BE2C (cell line): ENCODE measurements at places on chromosomes 1 and 21.

- no peak for DNase-seq
These were observed 37.8 kb upstream of the PRSS38 start for GRCh38 chr1:227777646-227778045.

DNA sequence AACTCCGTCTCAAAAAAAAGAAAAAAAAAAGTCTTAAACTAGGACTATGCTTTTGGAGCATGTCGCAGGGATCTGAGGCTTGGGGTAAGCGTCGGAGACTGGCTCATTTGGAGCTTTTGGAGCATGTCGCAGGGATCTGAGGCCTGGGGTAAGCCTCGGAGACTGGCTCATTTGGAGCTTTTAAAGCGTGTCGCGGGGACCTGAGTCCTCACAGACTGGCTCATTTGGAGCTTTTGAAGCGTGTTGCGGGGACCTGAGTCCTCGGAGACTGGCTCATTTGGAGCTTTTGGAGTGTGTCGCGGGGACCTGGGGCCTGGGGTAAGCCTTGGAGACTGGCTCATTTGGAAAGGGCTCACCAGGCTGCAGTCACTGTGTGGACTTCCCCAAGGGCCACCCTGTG lies 13.6 kb upstream of the TSPEAR start:
- no peak for DNase-seq

DNA sequence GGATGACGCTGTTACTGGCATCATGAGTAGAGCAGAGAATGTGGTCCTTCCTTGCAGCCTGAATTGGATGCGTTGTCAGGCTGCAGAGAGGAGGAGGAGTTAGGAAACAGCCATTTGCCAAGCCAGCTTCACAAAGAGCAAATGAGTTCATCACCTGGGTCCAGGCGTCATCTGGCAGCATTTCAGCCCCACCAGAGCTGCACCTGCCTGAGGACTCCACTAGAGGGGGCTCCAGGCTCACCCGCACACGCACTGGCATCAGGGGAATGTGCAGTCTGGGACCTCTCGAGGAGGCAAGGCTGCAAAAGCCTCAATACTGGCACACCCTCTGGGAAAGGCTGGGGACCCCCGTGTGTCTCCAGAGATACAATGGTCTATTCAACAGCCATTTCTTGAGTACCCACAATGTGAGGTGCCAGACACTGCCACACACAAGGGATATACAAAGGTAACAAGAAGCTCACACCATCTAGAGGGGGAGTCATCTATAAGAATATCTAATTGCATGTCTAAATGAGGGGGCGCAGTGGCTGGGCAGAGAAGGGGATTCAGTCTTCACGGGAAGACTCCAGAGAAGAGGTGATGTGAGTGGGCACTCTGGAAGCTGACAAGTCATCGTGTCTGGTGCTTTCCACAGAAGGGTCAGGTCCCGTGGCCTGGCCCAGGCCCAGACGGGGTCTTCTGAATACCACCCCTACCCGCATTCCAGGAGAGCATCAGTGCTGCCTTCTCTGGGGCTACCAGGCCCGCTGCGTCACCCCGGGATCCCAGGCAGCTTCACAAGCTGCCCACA lies 53.5 kb upstream of the CNTN2 start:
- peak; percentile 77 for DNase-seq

- no peak for DNase-seq
These were observed 43.0 kb downstream of the PCNT start for GRCh38 chr21:46366966-46367365.

GRCh38 chr1:87834941-87835340 lies 506.3 kb downstream of the LMO4 start:
- no peak for DNase-seq

- DNase-seq: no peak
These were observed 80.6 kb downstream of the ERG start for GRCh38 chr21:38417726-38418125.

DNA sequence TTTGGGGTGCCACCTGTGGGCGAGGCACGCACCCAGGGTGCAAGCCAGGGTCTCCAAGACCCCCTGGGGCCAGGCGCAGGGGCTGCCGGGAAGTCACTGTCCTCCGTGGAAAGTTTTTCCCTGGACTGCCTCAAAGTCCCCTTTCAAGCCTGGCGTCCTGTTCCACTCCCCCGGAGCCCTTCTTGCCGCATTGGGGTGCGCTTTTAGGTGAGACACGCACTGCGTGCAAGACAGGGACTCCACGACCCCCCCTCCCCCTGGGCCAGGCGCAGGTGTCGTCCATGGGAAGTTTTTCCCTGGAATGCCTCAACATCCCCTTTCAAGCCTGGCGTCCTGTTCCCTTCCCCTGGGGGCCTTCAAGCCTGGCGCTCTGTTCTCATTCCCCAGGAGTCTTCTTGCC lies 137.1 kb downstream of the LIPI start:
- DNase-seq: no peak

GRCh38 chr1:19662313-19662712 lies 2.4 kb upstream of the HTR6 start:
- no peak for DNase-seq

GRCh38 chr1:198880397-198880796 lies 241.6 kb downstream of the PTPRC start:
- DNase-seq: no peak

- DNase-seq: no peak
These were observed 42.0 kb downstream of the ADSS2 start for GRCh38 chr1:244409701-244410100.

DNA sequence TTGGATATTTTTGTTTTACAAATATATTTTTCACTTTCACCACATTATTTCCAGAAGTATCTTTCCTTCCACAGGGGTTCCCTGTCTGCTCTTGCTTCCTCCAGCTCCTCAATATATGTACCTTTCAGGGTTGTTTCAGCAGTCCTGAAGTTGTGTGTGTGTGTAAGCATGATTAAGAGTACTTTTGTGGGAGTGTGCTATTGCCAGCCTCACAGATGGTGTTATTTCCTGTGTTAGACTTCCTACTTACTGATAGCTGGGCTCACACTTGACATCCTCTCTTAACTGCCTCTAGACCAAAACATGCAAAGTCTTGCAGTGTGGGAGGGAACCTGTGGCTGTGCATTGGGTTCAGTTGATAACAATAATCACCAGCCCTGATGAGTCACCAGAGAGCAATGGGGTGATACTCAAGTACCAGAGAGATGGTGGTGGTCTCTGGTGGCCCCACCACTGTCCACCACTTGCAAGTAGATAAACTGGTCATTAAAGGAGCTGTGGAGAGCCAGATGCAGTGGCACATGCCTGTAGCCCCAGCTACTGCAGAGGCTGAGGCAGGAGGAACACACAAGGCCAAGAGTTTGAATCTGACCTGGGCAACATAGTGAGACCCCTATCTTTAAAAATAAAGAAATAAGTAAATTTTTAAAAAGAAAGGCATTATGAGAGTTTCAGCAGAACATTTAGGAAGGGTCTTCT lies 126.7 kb downstream of the NR5A2 start:
- DNase-seq: no peak

DNA sequence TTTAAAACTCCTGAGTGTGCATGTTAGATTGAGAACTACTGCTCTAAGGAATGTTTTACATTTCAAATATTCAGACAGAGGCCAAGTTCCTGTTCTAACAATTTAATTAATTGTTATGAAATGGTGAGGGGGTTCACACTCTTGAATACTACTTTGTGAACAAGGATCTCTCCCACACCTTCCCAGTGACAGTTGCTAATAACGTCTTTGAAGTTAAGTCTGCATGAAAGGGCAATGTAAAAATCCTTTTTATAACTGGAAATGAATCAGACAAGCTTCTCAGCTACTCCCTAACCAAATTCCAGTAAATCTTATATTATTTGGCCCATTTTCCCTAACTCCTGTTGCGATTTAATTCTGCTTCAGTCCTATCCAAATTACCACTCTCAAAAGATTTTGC lies 828.5 kb upstream of the ADAMTS5 start:
- DNase-seq: no peak

DNA sequence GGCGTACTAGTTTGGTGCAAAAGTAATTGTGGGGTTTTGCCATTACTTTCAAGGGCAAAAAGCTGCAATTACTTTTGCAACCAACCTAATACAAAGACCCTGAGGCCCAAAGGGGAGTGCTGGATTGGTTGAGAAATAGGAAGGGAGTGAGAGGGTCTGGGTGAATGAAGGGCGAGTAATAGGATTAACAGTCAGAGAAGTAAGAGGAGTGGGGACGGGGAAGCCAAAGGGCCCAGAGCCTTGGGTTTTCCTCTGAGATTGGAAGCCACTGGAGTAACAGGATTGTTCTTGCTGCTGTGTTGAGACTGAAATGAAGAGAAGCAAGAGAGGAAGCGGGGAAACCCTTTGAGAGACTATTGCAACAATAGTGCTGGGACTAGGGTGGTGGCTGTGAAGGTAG lies 19.0 kb upstream of the PRELP start:
- no peak for DNase-seq

DNA sequence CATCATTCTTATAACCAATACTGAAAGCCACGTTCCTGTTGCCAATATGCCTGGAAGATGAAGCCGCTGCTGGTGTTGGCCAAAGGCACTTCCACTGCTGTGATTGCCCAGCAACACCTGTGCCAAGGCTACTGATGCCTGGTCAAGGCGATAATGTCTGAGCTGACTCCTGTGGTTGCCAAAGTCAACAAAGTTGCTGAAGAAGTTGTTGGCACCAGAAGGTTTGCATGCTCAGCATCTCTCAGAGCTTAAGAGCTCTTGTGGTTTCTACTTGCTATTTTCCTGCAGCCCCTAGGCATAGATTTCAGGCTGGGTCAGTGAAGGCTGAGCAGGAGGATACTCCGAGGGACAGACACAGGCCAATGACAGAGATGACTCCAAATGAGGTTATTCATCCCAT lies 63.4 kb upstream of the RAB3GAP2 start:
- DNase-seq: no peak

DNA sequence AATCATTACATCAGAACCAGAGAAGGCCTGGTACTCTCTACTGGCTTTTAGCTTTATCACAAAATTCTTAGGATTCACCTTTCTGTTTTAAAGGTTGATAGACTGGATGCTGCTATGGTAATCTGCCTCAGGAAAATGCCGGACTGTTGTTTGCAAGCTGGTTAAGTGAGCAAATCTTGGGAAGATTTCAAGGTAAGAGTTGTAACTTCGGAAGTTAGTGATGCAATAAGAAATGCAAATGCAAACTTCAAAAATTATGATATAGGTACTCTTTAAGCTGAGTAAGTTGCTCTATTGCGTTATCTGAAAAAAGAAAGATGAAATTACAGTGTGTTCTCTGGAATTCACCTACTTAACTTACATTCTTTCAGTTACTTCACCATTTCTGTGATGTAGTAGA lies 4.4 kb upstream of the SLC16A1 start:
- no peak for DNase-seq

- DNase-seq: no peak
These were observed 218.5 kb downstream of the GPR52 start for GRCh38 chr1:174666248-174666647.

DNA sequence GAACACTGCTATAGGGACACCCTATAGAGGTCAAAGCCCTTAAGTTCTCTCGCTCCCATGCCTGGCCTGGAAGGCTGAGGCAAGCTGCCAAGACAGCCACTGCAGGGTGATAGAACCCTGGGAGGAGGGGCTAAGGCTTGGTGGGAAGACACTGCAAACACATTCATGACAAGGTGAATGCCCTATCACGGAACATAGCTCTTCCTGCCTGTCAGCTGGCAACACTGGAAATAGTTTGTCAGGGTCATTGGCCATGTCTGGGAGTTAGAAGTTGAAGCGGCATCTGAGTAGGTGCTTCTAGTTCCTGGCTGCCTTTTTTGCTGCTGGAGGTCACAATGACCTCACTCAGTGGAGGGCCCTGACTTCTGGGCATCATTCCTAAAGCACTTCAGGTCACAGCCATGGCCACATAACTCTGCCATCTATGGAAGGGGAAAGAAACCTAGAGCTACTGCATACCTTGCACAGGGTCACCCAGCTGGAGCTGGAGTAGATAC lies 4.2 kb downstream of the FABP3 start:
- DNase-seq: no peak

DNA sequence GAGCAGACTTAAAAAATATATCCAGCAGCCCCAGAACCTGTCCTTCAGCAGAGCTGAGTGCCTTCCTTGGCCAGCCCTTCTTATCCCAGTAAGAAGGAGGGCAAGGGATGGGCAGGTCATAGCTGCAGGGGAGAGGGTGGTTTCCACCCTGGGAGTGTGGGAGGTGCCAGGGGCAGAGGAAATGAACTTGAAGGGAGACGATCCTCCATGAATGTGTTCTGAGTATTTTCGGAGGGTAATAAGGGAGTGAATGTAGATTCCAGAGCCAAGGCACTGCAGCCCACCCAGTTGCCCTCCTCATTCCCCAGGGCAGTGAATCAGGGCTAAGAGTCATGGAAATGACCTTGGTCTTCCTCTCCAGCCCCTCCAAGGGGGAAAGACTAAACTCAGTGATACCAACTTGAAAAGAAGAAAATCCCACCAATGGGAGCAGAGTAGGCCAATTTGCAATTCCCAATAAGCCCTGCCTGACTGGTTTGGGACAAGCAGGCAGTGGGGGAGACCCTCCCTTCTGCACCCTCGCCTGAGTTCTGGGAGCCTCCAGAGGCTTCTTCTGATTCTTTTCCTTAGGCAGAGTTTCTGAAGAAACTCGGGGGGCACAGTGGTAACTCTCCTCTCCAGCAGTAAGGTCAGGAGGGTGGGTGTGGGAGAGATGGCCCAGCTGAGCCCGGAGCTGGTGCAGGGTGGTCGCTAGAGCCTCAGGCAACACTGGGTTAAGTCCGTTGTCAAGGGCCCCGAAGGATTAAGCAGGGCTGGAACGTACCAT lies 4.2 kb downstream of the MYOG start:
- no peak for DNase-seq

GRCh38 chr1:5927506-5928370 lies 64.5 kb downstream of the NPHP4 start:
- no peak for DNase-seq

DNA sequence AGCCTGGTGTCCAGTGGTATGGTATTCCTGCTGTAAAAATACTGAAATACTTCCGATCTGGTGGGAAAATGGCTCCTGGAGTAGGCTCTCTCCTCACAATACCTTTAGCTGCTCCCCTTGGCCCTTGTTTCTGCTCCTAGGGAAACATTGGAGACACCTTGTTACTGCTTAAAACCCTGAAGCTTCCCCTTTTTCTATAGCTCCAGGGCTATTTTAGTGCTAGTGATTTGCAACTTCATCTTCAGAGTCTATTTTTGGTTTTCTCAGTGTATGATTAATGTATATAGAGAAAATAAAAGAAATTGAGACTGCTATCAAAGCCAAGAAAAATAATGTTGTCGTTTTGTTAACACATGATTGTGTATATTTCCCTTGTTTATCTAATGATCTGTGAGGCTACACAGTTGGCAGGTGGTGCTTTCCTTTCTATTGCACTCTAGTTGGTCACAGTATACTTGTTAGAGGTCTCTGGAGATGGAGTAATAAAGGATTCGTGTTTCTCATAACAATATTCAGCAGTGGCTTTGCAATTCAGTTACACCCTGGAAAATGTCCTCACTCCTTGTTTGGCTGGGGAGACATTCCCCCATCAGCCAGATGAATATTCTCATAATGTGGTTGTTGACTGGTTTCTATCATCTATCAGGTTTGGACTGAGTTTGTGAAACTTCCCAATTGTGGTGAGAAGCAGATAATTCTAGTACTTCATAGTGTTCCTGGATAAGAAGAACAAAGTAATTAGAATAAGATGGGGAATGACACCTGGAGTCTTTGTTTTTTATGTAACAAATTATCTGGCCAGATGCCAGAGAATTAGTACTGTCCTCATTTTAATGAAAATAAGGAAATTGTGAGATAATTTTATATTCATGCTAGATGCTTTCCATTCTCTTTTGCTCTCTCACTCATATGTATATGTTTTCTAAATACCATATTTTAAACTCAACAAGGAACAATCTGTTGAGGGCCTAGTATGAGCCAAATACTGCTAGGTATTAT lies 44.8 kb upstream of the CACYBP start:
- no peak for DNase-seq

GRCh38 chr1:167206166-167206835 lies 14.4 kb upstream of the POU2F1 start:
- DNase-seq: no peak

- no peak for DNase-seq
These were observed 23.1 kb upstream of the C1orf198 start for GRCh38 chr1:230891413-230891812.
